ENCODE measurements at places on chromosomes 6 and 20.

- DNase-seq: no peak
These were observed 1.9 kb downstream of the FBXO9 start for GRCh38 chr6:53066874-53067706.

GRCh38 chr6:26243752-26244151 is 121.2 kb upstream of the BTN3A2 start:
- no peak for DNase-seq

- DNase-seq: no peak
These were observed 404 bp downstream of the CEP162 start for GRCh38 chr6:84227044-84227433.

DNA sequence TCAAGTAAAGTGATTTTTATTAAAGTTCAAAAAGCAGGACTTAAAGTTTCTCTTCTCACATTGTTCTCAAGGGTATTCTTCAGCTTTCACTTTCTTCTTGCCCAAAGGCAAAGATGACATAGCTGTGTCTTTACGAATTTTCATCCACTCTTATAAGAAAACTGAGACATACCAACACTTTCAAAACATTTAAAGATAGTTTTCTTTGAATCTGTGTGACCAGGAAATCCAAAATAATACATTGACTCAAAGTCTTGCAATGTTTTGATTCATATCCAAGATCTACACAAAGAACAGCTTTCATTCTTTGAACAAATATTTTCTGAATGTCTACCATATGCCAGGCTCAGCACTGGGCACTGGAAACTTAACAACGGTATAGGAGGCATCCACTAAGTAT is 117.9 kb downstream of the SIM1 start:
- DNase-seq: no peak

DNA sequence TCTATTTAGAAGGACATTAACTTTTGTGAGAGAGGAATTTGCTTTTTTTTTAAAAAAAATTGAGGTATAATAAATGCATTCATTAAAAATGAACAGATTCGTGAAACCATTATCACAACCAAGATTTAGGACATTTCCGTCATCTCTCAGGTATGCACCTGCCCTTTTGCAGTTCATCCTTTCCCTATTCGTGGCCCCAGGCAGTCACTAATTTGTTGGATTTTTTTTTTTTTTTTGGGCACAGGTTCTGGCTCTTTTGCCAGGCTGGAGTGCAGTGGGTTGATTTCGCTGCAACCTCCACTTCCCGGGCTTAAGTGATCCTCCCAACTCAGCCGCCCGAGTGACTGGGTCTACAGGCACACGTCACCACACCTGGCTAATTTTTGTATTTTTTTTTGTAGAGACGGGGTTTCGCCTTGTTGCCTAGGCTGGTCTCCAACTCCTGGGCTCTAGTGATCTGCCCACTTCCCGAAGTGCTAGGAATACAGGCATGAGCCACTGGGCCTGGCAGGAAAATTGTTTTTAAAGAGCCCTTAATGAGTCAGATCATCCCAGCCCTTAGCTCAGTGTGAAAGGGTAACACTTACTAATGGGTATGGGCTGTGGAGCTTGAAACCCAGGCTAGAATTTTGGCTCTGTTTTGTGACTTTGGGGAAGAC is 9.2 kb downstream of the PHF3 start:
- DNase-seq: no peak

DNA sequence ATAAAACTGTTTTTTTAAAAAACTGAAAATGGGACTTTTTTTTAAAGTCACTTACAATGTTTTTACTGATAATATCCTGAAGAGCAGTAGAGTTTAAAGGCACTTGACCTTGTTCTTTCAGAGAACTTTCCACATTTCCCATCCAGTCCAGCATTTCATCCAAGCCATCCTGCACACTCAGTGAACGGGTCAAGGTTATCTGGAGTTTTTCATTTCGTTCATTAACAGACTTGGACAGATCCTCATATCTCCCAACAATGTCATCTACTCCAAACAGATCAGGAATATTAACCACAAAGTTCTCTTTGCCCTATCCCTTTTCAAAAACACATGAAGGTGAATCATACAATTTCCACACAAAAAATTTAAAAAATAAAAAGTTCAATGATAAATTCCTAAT is 69.1 kb downstream of the DST start:
- DNase-seq: no peak

DNA sequence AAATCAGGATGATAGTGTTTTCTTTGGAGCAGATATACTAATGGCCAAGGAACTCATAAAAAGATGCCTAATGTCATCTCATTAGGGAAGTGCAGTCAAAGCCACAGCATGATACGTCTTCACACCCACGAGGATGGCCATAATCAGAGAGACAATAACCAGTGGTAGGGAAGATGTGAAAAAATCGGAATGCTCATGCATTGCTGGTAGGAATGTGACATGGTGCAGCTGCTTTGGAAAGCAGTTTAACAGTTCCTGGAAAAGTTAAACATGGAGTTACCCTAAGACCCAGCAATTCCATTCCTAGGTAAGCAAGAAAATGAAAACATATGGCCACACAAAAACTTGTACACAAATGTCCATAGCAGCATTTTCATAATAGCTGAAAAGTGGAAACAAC is 29.9 kb downstream of the BCAS1 start:
- DNase-seq: no peak

- no peak for DNase-seq
These were observed 104.8 kb upstream of the BTN3A2 start for GRCh38 chr6:26260110-26260637.

DNA sequence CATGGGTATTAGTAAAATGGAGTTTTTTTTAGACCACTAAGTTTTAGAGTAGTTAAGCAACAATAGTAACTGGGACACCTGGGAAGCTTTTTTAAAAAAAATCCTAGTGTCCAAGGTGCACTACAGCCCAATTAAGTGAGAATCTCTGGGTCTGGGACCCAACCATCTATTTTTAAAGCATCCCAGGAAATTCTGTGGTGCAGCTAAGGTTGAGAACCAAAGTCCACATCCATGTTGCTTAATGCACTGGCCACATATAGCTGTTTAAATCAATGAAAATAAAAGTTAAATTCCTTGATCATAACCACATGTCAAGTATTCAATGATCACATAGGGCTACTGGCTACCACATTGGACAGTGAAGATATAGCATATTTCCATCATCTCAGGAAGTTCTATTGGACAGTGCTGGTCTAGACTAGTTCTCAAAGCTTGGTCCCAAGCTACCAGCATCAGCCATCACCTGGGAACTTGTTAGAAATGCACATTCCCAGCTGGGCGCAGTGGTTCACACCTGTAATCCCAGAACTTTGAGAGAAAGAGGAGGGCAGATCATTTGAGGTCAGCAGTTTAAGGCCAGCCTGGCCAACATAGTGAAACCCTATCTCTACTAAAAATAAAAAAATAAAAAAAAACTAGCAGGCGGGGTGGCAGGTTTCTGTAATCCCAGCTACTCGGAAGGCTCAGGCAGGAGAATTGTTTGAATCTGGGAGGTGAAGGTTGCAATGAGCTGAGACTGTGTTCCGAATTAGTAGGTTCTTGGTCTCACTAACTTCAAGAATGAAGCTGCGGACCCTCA is 12.7 kb downstream of the KIF13A start:
- DNase-seq: no peak

DNA sequence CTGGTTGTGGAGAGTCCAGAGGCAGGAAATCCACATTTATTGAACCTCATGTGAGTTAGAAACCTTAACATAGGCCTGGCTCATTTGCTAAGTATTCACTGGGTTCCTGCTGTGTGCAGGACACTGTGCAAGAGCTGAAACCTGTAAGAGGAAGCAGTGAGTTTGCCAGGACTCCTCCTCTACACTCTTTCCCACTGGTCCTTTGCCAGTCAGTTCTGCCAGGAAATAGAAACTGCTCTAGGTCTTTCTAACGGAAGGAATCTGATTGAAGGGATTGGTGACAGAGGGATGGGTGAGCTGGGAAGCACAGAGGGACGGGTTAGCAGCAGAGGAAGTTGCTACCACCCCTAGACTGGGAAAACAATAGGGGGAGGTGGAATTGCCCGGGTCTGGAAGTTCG is 234.2 kb upstream of the ECI2 start:
- DNase-seq: no peak
